Activated T-cell treated with anti-CD3 and anti-CD28 coated beads for 4 hours (primary cell): ENCODE measurements at places on chromosomes 13 and 19.

- no peak for DNase-seq
These were observed 74.9 kb upstream of the MTIF3 start for GRCh38 chr13:27524981-27525975.

- DNase-seq = no peak
These were observed 126.6 kb upstream of the MIR17HG start for GRCh38 chr13:91220872-91221271.

GRCh38 chr13:111139873-111140561, 24.9 kb downstream of the ARHGEF7 start:
- DNase-seq = no peak

DNA sequence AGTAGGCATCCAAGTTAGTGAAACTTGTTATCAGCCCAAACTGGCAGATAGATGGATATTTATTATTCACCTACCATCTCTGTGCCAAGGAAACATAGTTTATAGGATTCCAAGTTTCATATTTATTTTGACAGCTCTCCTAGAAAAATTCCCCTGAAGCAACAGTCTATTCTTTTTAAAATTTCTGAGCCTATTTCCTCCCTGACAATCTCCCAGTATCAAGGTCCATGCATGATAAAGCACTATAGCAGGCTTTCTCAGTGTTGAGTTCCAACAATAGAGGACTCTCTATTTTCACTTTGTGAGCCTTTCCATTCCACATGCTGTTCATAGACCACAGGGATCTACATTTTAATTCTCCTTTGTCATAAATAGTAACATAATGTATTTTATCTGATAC, 312.6 kb downstream of the SLITRK6 start:
- no peak for DNase-seq

GRCh38 chr13:42812316-42812715, 30.9 kb downstream of the FAM216B start:
- DNase-seq = no peak

DNA sequence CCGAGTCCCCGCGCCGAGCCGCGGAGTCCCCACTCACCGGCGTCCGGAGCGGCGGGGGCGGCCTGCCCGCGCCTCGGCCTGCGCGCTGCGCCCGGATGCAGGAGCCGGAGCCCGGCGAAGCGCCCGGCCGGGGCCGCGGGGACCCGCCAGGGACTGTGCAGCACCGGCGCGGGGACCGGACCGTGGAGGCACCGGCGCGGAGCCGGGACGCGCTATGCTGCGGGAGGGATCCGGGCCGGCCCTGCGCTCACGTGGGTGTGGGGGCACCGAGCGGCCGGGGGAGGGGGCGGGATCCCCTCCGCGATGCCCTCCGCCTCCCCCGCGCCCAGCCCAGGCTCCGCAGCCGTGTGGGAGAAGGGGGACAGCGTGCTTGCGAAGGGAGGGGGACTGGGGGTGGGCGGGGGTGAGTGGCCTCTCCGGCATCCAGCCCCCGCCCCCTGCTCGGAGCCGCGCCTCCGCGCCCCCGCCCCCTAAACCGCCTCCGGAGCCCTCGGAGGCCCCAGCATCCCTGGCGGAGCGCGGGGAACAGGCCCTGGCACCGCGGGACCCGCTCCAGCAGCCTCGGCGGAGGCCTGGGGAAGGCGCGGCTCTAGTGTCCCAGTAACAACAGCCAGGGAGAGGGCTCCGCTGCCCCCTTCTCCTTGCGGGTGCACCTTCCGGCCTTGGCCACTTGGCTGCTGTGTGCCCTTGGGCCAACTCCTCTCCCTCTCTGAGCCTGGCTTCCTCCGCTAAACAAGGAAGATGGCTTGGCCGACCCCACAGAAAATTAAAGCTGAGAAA, at the start of gene SLC1A6:
TSS of gene SLC1A6 (minus strand) at position 389 of the 780 bp plus-strand sequence. CDS start 6,954 bp downstream, outside the sequence.
- DNase-seq = no peak

DNA sequence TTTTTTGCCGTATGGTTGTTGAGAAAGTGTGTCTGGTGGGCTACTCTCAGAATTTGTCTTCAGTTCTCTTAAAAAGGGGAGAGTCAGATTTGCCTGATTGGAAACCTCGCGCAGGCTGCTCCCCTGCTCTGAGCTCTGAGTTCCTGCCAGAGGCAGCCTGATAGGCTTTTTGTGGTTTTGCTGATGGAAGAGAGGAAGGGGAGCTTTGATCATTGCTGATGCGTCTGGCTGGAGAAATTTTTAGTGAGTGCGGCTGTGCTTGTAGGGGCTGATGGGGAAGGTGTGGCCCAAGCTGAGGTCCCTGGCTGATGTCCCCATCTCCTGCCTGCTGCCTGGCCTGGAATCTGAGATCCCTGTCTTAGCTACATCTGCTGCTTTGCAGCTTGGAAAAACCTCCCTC, 2.8 kb downstream of the CHST8 start:
- no peak for DNase-seq

GRCh38 chr13:33649212-33649878, 168.6 kb upstream of the RFC3 start:
- DNase-seq = no peak

GRCh38 chr19:10551698-10552301, 8.1 kb downstream of the ATG4D start:
- no peak for DNase-seq

- no peak for DNase-seq
These were observed 77.8 kb downstream of the SLITRK1 start for GRCh38 chr13:83804356-83804962.

DNA sequence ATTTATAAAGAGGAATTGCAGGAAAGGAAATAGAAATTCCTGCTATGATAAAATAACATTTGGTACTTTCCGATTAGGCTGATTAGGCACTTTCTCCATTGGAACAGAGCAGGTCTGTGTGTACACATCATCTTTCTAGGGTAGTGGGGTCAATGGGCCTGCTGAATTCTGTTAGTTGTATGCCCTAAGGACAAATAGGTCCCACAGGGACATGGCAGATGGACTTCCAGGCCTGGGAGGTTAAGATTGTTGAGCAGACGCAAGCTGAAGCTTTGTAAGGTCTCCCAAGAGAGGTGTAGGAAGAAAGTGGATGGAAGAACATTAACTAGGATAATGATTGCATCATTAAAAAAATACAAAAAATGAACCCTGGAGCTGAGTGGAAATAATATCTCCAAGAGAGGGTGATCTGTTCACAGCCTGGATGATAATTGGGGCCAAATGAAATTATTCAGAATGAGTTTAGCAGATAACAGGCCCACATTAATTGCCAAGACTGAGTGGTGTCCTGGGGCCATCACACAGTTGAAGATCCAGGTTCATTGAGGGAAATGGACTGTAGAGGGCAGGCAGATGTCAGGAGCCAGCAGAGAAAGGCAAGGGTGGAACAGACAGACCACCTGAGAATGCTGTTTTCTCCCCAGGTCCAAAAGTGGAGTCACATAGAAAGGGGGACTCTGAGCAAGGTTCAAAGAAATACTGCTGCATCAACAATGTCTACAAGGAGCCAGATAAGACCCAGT, 215.1 kb downstream of the DNAJC15 start:
- no peak for DNase-seq

GRCh38 chr19:1102407-1103131, 1.2 kb upstream of the GPX4 start:
- DNase-seq = peak; percentile 31

GRCh38 chr13:43815204-43815603, 28.4 kb upstream of the ENOX1 start:
- DNase-seq = no peak

DNA sequence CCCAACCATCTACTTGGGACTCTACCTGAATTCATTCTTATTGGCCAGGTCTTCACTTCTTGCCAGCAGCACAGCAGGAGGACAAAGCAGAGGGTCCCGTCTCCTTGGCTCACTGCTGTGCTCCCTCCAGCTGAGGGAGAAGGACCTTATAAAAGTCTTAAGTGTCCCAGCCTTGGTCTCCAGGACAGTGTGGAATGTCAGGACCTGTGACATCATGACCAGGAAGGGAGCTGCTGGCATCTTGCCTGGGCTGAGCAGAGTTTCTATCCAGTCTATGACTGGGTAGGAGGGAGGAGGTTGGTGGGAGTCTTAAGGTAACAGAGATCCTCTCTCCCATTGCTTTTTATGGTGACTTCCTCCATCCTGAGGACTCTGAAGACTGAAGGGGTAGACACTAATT, 56.6 kb upstream of the ANKRD10 start:
- DNase-seq = no peak

- no peak for DNase-seq
These were observed 457.2 kb upstream of the SLITRK1 start for GRCh38 chr13:84339456-84339855.

DNA sequence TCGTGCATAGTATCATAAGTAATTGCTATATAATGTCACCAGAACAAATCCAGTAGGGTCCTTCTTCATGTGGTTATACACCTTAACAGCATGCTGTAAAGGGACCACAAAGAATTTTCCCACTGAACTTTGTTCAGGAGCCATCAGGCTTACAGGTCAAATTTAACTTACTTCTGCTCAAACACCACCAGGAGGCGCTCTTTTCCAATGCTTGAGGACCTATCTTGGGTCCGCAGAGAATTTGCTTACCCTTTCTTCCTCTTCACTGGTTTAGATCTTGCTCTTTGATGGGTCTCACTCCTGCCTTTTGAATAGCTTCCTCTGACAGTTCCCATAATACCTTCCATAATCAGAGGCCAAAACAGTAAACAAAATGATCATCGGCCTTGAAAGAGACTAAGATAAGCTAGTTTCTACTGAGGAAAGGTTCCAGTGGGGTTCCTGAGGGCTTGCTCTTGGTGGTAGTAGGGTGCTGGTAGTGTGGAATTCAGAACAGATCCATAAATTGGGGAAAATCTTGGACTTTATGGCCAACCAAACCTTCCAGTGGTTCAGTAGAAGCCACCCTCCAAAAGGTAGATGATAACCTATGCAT, 37.4 kb downstream of the SCGB2B2 start:
- peak; percentile 71 for DNase-seq
